ENCODE measurements at places on chromosomes 6 and 20.

- no peak for DNase-seq
Measured at GRCh38 chr20:36246401-36246800, 10.1 kb downstream of the AAR2 start.

DNA sequence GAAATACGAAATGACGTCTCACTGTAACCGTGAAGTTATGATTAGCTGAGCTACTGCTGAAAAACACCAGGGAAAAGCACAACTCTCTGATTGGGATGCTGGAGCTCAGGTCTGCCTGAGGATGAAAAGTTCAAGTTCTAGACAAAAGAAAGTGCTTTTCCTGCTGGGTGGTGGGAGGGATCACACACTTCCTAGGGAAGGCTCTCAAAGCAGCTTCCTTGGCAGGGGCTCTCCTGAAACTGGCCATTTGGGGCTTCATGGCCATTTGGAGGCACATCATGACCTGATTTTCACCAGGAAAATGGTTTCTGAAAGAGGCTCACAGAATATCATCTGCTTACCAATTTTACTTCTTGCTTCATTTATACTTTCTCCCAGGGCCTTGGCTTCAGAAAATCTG lies 97.1 kb upstream of the KCNK16 start:
- no peak for DNase-seq

GRCh38 chr6:129342243-129342642 lies 367.7 kb downstream of the ARHGAP18 start:
- DNase-seq: no peak

DNA sequence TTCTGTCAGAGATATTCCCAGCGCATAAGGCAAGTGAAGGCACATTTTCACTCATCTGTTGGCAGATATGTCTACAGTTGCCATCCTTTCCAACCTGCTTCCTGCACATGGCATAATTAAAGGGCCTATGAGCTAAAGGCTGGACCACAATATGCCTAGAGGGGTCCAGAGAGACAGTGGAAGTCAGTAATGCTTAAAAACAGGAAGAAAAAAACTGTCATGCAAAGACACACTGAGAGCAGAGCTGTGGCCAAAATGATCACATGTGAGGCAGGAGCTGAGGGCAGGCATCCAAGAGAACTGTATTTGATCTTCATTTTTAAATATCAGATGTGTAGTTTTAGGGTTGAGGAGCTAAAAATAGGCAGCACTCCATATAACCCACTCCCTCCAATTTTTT lies 125.0 kb upstream of the BACH2 start:
- no peak for DNase-seq

Measured in anterior cingulate cortex (tissue), 58 donors.